Hematopoietic multipotent progenitor cell treated with erythropoietin and hydrocortisone succinate and interleukin-3 and kit ligand, for 4 days (in vitro differentiated cells): ENCODE measurements at places on chromosomes 2 and 18.

DNA sequence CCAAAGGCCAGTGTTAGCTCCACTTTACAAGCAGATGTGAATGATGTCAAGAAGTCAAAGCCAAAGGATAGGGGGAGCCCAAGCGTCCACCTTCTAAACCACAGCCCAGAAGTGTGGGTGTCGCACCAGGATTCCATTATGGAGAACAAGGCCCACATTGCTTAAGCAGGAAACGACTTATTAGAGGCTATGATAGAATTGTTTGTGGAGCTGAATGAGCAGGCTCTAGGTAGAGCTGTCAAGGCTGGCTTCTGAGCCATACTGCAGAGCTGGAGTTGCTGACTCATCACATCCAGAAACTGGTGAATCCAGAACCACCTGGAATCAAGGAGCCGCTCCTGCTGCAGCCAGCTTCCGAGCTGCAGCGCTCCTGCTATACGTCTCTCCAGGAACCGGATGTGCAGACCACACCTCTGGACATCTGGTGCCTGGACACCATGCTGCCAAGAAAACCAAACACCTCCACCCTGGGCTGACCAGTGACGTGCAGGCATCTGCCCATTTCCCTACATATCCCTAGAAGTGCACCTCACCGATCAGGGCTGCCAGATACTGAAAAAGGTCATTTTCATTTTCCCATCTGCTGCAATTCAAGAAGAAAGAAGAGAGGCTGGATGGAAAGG lies 6.2 kb upstream of the TWIST2 start:
- no peak for DNase-seq

DNA sequence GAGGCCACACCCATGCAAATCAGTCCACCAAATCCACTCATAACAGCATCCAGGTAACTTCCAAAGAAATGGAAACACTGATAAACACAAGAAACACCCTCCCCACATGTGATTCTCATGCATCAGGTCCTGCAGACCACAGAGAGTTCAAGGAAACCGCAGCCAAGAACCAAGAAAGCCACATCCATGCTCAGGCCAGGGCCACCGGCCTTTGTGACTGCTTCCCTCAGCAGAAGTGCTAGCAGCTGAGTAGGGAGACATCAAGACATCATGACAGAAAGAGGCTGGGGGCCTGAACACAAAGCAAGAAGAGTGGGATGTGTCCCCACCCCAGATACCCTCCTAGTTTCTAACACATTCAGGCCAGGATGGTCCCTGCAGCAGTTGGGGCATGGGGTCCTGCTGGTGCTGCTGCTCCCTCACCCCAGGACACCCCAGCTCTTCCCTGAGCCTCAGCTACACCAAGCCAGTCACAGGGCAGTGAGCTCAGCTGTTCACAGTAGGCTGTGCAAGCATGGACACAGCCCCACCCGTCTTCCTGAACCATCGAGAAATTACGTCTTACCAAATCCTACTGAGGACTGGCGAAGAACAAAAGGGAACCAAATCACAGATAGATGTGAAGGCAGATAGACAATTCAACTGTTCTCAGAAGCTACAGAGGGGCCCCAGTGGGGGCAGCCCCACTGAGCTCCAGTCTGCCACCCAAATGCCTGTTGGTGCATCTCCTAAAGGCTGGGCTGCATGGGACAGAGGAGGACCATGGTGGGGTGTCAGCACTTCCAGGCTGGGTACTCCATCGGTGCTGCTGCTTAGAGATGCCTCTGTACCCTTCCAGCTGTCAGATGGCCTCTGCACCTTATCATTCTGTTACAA lies 60.9 kb downstream of the HDAC4 start:
- DNase-seq, result peak; percentile 59

GRCh38 chr2:73163483-73164367 lies 38.6 kb upstream of the NOTO start:
- peak; percentile 82 for DNase-seq

DNA sequence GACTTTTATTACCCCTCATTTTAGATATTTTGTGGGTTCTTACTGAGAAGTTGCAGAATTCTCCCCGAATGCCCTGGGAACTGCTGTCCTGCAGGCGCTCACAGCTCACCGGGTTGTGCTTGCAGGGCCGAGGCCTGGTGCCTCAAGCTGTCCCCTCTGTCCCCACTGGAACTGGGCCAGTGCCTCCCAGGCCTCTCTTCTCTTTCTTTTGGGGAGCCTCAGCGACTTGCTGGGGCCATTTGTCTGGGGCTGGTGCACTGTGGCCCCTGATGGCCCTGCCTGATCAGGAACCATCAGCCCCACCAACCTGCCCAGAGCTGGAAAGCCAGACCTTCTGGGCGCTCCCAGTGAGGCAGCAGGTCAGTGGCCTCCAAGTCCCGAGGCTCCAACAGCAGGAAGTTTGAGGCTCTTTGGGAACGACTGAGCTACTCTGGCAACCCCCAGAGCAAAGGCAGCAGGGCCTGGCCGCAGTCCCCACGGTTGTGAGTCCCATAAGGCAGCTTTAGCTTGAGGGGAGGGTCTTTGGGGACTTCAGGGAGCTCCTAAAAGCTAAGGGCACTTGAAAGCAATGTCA lies 14.7 kb upstream of the NEU4 start:
- no peak for DNase-seq

DNA sequence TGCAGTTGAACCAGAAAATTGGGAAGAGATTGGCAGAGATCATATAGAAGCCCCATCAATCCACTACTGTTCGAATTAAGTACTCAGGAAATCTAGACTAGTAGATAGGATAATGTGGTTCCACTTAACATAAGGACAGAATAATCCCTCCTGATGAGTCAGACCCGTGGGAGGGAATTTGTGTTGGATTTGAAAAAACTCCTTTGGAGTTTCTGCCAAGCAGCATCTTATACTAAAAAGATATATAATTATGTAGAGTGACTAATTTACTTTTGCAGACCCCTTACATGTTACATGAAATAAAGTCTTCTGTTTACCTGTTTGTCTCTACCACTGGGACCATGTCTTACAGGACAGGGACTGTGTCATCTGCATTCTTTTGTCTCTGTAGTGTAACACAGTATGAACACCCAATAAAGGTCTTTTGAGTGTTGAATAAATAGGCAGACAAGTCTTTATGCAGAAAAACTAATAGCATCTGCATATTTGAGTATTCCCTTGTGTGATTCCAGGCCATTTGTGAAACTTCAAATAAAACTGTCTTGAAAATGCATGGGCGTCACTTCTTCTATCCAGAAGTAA lies 122.6 kb upstream of the DNAJC10 start:
- no peak for DNase-seq

DNA sequence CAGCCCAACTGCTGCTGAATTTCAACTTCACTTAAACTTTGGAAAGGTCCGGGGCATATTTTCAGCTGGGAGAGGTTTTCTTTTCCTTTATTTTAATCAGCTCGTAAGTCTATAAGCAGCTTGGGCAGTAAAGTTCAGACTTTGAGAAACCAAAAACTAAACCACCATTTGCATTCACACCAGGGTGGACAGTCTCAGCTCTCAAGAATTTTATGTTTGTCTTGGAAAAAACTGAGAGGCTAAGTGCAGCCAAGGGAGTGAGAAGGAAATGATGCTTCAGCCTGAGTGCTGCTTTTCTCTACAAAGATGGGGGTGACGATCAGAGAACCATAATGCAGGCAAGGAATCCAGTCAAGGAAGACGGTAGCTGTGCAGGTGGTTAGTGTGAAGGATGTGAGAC lies 30.2 kb downstream of the MCFD2 start:
- DNase-seq, result no peak

DNA sequence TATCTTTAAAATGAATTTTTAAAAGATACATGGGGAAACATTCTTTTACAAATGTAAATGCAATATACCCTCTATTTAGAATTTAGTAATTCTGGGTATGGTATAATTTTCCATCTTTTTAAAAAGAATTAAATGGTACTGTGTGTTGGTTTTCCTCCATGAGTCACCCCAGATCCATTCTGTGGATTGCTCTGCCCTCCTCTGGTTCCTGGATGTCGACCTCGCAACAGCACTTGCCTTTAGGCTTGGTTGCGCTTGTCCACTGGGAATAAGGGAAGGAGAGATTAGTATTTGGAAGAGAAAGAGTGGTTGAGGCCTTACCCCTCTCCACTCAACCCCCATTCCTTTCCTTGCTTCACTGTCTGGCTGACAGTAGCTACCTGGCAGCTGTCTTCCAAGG lies 90.4 kb downstream of the FTCDNL1 start:
- DNase-seq, result no peak

DNA sequence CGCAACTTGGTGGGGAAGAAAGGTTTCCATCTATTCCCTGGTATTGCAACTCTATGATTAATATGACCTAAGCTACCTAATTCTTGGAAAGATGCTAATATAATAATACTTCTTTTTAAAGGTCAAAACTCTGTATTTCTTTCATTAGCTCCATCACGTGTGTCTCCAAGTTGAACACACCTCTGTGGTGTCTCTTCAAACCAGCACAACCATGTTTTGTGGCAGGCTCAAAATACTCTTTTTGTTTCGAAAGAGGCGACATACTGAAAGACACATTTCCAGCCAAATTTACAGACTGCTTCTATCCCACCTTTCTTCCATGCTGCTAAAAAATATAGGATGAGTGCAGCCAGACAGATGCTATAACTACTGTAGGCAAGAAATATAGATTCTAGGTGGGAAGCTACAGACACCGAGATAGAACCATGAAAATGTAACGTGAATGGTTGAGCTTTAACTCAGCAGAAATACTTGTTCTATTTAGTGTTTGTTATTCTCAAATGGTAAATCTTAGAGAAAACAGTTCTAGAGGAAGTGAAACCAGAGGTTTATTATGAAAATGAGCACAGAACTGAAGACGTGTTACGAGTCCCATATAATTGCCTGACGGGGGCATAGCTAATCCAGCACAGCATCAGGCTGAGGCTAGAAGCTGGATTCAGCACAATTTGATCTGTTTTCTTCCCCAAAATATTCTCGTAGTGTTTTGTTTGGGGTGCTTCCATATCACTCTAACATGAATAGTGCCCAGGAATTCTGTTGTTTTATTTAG lies 991.5 kb upstream of the FANCL start:
- DNase-seq, result no peak

- peak; percentile 91 for DNase-seq
Measured at GRCh38 chr18:23487738-23488570, 15.4 kb upstream of the RMC1 start.

DNA sequence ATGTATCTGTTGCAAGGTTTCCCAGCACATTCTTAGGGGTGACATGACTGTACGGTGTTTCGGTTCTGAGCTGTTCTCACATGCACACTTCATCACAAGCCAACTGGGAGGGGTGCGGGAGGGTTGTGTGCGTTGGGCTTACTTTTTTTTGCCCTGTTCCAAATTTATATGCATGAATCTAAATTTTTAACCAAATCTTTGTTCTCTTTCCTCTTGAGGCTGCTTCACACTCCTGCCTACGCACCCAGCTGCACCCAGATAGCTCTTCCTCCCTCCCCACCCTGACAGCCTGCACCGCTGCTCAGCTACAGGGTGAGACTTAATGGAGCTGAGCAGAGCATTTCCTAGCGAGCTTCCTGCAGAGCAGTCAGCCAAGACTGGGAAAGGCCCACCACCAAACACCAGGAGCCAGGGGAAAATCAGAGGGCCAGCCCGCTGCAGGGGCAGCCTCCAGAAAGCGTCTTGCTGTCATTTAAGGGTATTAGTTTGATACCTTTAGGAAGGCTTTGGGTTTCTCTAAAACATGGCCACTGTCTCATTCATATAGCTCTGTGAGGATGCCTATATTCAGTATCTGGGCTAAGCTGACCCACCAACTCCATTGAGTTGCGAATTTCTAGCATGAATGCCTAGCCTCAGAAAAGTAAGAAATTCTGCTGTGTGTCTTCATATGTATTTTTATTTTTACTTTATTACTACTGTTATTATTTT lies 84.5 kb downstream of the POU3F3 start:
- no peak for DNase-seq

- DNase-seq, result no peak
Measured at GRCh38 chr2:134500211-134500935, 218.4 kb downstream of the TMEM163 start.

DNA sequence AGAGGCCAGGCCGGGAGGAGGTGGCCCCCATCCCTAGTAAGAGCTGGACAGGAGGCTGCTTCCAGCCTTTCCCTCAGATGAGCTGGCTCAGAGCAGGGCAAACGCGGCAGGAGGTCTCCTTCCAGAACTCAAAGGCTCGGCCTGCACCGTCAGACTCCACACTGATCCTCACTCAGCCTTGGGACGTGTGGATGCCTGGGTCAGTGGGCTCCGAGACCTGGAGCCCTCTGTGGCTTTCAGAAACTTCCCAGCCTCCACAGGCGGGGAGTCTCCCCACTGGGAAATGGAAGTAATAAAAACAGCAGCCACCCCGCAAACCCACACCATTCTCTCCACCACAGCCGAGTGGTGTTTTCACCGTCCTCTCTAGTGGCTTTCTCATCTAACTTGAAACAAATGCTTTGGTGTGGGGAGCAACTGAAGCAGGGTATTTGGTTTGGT lies 54.3 kb downstream of the INPP5D start:
- no peak for DNase-seq

DNA sequence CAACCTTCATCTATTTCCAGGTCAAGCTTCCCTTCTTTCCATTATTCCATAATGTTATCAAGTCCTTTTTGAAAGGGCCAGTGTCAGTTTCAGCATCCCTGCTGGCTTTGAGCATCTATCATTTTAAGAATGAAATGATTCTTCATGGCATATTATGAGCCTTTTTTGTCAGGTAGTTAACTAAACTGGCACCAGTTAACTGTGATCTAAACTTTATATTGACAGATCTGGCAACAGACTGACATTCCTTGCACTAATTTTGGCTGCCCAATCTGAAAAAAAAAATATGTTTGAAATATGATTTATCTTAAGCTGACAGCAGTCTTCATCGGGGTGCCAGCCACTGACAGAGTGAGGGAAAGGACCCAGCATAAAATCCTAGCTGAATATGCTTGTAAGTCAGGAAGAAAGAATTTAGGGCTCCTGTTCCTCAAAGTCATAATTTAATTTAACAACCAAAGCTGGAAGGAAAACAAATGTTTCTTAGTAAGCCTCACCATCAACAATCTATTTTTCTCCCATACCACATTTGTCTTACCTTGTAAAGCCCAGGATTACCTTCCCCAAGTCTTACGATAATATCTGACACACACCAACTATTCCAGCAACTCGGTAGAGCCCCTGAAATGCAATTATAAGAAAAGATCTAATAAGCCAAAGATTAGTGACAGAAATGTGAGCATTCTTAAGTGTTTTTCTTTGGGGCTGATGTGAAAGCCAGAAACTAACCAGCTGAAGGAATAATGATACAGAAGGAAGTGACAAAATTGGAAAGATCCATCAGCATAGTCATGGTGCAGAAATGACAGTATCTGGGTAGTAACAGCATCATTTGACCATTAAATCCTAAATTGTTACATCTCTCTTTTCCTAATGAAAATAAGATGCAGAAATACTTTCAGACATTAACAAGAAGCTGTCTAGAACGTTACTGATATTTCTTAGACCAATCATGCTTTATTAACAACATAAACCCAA lies 228.1 kb downstream of the RBM43 start:
- DNase-seq, result no peak
